LoVo (cell line): ENCODE measurements at places on chromosomes 1 and 21.

DNA sequence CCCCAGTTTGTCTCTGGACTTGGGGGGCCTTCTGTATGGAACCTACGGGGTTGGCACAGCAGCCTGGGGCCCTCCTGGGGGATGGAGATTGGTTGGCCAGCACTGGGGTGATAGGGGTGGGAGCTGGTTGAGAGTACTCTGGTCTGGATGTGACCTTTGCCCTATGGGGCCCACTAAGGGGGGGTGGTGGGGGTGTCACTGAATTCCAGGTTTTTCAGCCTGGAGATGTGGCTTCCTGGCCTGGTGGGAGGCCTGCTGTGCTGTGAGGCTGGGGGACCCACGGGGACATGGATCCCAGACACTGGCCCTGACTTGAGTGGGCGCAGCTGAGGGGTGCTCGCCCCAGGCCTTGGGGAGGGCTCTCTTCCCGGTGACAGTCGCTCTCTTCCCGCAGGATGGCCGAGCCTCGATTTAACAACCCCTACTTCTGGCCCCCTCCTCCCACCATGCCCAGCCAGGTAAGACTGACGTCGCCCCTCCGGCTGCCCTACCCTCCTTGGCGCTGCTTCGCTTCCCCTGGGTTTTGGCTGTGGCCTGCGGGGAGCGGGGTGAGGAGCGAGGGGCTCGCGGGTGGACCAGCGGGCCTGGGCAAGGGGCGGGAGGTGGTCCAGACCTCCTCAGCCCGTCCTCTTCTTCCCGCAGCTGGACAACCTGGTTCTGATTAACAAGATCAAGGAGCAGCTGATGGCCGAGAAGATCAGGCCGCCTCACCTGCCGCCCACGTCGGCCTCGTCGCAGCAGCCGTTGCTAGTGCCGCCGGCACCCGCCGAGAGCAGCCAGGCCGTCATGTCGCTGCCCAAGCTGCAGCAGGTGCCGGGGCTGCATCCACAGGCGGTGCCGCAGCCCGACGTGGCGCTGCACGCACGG is 19.6 kb downstream of the ZNF362 start:
- DNase-seq: no peak

DNA sequence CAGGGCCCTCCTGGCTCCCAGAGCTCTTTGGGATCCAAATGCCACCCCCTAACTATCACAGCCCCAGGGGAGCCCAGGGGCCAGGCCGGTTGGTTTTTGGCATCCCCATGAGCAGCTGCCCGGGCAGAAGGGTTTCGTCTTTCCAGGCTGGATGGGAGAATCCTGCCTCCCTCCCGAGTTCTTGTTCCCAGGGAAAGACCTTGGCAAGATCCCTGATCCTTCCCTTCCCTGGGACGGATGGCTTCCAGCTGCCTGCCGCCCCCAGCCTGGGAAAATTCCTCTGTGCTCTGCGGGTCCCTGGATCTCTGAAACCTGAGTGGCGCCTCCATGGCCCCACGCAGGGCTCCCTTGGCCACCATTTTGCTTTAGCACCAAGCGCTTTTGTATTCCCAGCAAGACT is 55.6 kb downstream of the TAS1R2 start:
- DNase-seq: no peak

DNA sequence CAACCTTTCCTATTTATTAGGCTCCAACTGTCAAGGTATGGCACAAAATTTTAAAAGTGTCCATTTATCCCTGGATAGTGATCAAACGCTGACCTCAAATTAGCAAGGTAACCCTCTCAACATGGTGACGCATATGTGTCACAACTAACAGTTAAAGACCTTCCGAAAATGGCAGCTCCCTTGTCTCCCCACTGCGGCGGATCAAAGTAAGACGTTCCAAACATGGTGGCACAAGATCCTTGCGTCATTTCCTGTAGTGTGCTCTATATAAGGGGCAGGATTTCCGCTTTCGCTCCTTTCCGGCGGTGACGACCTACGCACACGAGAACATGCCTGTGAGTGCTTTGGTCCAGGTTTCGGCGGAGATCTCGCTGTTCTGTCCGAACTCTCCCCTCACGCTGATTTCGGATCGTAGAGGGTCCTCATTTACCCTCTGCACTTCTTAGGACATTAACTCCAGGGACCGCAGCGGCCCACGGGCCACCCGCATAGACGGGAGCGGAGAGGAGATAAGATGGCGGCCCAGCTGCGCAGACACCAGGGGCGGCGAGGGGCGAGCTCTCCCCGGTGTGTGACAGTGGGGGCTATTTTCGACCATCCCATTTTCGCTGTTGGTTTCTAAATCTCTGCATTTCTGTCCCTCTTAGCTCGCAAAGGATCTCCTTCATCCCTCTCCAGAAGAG is at the start of gene RPS27:
TSS of gene RPS27 (plus strand) at position 295 of the 683 bp plus-strand sequence. CDS start at position 330, 35 bp downstream.
- DNase-seq: peak; percentile 99

DNA sequence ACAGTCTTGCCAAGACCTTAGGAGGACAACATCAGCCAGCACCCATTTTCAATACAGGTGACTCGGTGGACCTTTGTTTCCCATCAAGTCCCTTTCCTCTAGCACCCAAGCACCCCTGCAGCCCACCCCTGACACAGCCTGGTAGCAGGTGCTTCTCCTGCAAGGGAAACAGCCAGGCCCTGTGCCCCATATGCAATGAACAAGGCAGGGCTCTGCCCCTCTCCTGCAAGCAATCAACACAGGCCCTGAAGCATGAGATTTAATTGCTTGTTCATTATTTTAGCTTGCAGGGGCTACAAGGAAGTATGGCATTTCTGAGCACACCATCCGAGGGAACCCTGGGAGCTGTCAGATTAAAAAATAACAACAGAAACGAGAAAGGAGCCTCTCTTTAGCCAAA is 35.4 kb downstream of the TCP10L start:
- no peak for DNase-seq

GRCh38 chr1:223363057-223363855 is 720 bp downstream of the SUSD4 start:
- DNase-seq: no peak

DNA sequence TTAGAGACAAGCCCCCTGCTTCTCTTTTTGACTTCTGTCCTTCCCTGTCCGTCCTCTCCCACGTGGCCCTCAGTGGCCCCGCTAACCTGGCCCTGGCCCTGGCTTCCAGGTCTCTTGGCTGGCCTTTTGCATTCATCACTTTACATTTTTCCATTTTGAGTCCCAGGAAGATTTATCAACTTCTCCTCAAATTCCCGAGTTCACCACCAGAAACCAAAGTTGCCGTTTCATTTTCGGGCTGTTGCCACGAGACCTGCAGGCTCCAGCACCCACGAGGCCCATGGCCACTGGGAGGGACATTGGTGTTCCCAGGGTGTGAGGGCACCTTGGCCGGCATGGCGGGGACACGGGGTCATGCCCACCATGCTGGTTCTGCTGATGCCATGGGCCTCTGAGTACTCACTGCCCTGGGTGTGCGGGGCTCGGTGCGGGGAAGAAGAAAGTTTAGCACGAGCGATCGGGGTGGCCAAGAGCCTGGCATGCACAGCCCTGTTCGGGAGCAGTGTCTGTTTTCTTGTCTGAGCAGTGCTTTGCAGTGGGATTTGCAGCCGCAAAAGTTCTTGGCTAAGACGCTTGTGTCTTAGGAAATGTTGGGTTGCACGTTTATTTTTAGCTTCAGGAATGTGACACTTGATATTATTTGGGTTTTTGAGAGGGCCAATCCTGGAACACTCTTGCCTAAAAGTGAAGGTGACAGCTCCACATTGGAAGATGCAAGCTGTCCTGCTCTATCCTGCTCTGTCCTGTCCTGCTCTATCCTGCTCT is 40.4 kb upstream of the ADARB1 start:
- no peak for DNase-seq

GRCh38 chr1:162013289-162013688 is 10.4 kb downstream of the OLFML2B start:
- DNase-seq: no peak

GRCh38 chr1:99173282-99173681 is 91.0 kb upstream of the PLPPR4 start:
- no peak for DNase-seq

DNA sequence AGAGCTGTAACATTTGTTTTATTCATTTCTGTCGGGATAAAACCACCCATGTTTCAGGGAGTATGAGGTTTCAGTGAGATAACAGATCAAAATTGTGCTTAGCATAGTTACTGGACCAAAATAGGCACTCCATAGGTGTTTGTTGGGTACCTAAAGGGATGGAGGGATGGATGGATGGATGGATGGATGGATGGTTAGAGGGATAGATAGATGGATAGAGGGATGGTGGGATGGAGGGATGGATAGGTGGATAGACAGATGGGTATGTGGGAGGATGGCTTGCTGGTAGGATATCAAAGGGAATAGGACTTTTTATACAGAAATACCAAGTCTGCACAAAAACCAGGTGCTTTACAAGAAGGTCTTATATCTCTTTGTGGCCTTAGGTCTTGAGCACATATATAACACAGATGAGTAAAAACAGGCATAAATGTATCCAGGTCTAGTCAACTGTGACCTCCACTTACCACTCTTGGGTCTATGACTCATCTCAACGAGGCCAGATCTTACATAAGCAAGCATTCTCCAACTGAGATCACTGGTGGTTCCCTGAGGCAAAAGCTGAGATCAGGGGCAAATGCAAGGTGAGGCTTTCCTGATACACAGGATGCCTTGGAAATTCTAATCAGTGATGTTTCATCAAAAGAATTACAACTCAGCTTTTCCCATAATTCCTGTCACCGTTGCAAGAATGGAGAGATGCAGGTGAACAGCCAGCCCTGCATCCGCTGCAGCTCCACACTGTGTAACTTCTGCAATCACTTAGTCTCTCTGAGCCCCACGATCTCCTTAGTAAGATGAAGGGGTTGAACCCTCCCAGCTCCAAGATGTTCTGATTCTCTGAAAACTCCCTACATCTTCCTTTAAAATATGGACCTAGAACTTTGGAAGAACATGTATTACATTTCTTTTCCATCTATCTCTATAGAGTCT is 32.0 kb downstream of the PTAFR start:
- DNase-seq: no peak

DNA sequence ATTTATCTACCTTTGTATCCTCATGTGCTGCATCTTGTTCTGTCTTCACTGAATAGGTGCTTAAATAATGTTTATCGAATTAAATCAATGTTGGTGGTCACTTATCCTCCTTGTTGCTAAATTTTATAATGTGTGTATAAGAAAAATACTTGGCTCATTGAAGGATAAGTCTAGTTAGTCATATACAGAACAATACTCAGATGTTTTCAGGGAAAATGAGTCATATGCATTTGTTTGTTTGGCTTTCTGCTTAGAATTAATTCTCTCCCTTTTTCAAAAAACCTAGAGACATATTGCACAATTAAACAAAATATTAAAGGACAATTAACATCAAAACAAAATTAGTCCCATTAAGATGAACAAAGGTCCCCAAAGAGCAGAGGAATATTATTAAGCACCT is 89.0 kb downstream of the UBE2U start:
- DNase-seq: no peak

- no peak for DNase-seq
Measured at GRCh38 chr21:44372616-44373015, 19.2 kb downstream of the TRPM2 start.

GRCh38 chr1:214707306-214708087 is 104.5 kb downstream of the CENPF start:
- no peak for DNase-seq
